CD8-positive, alpha-beta memory T cell (primary cell): ENCODE measurements at places on chromosomes 3 and 15. TPM values are rescaled to one million over a fixed set of nuclear protein-coding genes. Genes with fewer than 3 reads are reported as not detected.

- no peak overlapping the region for H3K27ac ChIP-seq
- no peak overlapping the region for H3K4me3 ChIP-seq
- H3K4me1 ChIP-seq, result no peaks in the 10 kb centered on the region
- no peaks in the 10 kb centered on the region for H3K27me3 ChIP-seq
These were observed 171.7 kb downstream of the NR2F2 start for GRCh38 chr15:96502196-96502595.

DNA sequence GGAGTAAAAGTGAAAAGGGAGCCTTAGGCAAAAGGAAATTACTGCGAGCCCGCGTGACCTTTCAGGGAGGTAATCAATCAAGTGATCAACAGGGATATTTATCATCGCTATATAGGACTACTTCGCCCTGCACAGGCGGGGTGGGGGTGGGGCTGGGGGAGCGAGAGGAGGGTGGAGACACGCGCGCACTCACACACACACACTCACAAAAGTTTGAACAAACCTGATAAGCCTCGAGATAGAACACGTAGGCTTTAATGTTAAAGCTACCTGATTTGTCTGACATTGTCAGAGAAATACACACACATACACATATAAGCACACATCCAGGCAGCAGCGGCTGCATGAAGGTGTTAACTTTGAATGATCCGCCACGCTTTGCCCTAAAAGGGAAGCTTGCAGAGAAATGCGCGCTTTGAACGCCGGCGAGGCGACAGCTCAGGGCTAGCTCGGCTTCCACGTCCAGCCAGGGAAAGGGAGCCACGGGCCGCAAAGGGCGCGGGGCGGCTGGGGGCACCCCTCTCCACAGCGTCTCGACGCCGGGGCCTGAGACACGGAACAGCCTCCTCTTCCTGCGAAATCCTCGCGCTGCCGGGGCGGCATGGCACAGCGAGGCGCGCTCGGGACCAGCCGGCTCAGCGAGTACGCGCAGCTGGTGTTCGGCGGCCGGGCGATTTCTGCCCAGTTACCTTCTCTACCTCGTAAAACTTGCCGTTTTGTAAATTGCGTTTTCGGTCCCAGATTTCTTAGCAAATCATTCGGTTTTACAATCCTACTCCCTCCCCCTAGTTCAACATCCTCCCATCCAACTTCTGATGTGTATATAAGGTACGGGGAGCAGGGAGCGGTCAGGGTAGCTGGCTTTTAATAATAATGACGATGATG is 4.8 kb upstream of the MECOM start:
- H3K27ac ChIP-seq, result no peak overlapping the region
- peaks cover 52% of the 10 kb centered on the region for H3K27me3 ChIP-seq
- H3K4me1 ChIP-seq, result peaks cover 20% of the 10 kb centered on the region
- H3K36me3 ChIP-seq, result no peaks in the 10 kb centered on the region

DNA sequence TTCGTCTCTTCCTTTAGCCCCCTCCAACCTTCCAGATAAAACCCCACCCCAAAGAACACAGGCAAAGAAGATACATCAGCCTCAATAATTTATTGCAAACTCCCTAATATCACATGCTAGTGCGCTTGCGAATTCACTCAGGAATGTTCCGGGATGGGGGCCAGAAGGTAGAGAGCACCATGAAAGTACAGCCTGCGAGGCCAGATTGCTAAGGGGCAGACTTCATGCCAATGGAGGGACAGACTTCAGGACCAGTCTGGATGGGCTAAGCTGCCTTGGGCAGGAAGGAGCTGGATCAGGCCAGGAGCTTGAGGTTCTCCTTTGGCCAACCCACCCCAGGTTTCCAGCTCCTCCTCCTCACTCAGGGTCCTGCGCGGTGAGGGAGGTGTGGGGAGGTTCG is 13.4 kb downstream of the CIDEC start:
- no peak overlapping the region for H3K4me3 ChIP-seq
- H3K4me1 ChIP-seq, result no peaks in the 10 kb centered on the region
- H3K27ac ChIP-seq, result no peak overlapping the region
- DNase-seq, result no peak

GRCh38 chr15:71202712-71203111 is 87.4 kb downstream of the THSD4 start:
- H3K36me3 ChIP-seq, result no peaks in the 10 kb centered on the region
- no peaks in the 10 kb centered on the region for H3K27me3 ChIP-seq
- no peak for DNase-seq
- no peaks in the 10 kb centered on the region for H3K4me1 ChIP-seq

GRCh38 chr3:106299300-106300098 is 430.7 kb upstream of the CBLB start:
- H3K36me3 ChIP-seq, result no peaks in the 10 kb centered on the region
- no peak for DNase-seq
- H3K27ac ChIP-seq, result no peak overlapping the region
- H3K27me3 ChIP-seq, result no peaks in the 10 kb centered on the region
- peaks cover 8% of the 10 kb centered on the region for H3K4me1 ChIP-seq
- H3K4me3 ChIP-seq, result no peak overlapping the region

GRCh38 chr15:68436680-68437079 is 4.7 kb upstream of the ITGA11 start:
- no peak overlapping the region for H3K4me3 ChIP-seq
- peaks cover 7% of the 10 kb centered on the region for H3K27me3 ChIP-seq
- no peak for DNase-seq
- H3K27ac ChIP-seq, result no peak overlapping the region
- no peaks in the 10 kb centered on the region for H3K36me3 ChIP-seq

DNA sequence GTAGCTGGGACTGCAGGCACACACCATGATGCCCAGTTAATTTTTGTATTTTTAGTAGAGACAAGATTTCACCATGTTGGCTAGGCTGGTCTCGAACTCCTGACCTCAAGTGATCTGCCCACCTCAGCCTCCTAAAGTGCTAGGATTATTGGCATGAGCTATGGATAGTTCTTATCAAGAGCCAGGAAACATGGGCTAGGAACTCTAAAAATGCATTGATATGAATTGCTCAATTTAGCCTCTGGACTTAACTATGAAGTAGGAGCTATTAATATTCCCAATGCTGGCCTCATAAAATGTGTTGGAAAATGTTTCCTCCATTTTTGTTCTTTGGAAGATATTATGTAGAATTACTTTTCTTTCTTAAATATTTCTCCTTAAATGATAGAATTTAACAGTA is 82.8 kb upstream of the PEX5L start:
- H3K27me3 ChIP-seq, result no peaks in the 10 kb centered on the region
- no peak overlapping the region for H3K27ac ChIP-seq
- H3K4me3 ChIP-seq, result no peak overlapping the region
- no peak for DNase-seq
- H3K36me3 ChIP-seq, result no peaks in the 10 kb centered on the region

DNA sequence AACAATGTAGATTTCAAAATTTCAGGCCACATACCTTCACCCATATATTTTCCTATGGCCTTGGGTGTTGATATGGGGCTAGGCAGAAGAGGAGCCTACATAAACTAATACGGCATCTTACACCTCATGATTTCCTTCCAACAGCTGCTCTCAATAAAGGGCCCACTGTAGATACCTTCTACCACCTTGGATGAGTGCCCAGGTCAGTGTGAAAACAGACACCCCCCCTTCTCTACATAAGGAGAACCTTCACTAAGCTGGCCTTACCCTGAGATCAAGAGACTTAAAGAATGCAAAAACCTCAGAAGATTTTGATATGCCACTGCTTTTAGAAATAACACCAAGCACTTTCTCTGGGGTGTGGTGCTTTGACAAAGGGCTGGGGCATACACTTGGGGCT is 42.7 kb downstream of the SH3BP5 start:
- no peak overlapping the region for H3K4me3 ChIP-seq
- no peak for DNase-seq
- no peaks in the 10 kb centered on the region for H3K36me3 ChIP-seq

- H3K27me3 ChIP-seq, result no peaks in the 10 kb centered on the region
- no peak for DNase-seq
- H3K36me3 ChIP-seq, result no peaks in the 10 kb centered on the region
These were observed 184.2 kb downstream of the NR2F2 start for GRCh38 chr15:96514607-96515285.

DNA sequence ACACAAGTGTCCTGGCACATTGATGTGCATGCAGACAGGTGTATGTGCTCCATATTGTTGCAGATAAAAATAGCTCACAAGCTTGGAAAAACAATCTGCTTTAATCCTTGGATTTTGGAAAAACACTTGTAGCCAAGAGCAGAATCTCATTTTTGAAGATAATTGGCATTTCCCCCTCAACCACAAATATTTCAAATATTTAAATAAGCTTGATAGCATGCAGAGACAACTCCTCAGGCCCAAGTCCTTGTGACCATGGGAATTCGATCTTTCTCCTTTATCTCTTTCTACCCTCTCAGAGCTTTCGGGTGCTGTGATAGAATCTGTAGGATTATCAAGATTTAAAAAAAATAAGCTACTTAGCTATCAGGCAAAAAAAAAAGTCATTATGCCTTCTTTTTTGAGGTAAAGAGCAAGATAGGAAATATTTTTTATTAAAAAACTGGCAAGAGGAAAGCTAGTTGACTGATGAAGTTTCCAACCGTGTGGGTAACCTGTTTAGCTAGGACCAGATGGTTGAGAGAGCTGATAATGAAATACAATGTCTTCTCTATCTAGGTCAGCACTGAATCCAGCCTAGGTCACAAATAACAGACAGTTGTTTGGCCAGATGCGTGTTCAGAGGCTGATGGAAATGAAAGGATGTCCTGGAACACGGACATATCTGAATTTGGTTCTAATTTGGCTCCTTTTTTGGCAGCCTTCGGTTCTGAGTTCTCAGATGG is 54.9 kb upstream of the SNRK start:
- DNase-seq, result no peak
- no peaks in the 10 kb centered on the region for H3K4me1 ChIP-seq
- H3K4me3 ChIP-seq, result no peak overlapping the region
- no peaks in the 10 kb centered on the region for H3K36me3 ChIP-seq

- no peak overlapping the region for H3K4me3 ChIP-seq
- no peak for DNase-seq
- H3K27ac ChIP-seq, result no peak overlapping the region
- peaks cover 15% of the 10 kb centered on the region for H3K36me3 ChIP-seq
- H3K27me3 ChIP-seq, result no peaks in the 10 kb centered on the region
These were observed 42.4 kb downstream of the CP start for GRCh38 chr3:149179220-149179619.

GRCh38 chr3:177262396-177262795 is 65.1 kb upstream of the TBL1XR1 start:
- no peaks in the 10 kb centered on the region for H3K4me1 ChIP-seq
- no peak for DNase-seq
- H3K27ac ChIP-seq, result no peak overlapping the region
- no peak overlapping the region for H3K4me3 ChIP-seq
- H3K27me3 ChIP-seq, result no peaks in the 10 kb centered on the region

GRCh38 chr3:116270056-116270455 is 175.2 kb downstream of the LSAMP start:
- H3K4me1 ChIP-seq, result no peaks in the 10 kb centered on the region
- H3K4me3 ChIP-seq, result no peak overlapping the region
- no peaks in the 10 kb centered on the region for H3K27me3 ChIP-seq
- no peaks in the 10 kb centered on the region for H3K36me3 ChIP-seq

DNA sequence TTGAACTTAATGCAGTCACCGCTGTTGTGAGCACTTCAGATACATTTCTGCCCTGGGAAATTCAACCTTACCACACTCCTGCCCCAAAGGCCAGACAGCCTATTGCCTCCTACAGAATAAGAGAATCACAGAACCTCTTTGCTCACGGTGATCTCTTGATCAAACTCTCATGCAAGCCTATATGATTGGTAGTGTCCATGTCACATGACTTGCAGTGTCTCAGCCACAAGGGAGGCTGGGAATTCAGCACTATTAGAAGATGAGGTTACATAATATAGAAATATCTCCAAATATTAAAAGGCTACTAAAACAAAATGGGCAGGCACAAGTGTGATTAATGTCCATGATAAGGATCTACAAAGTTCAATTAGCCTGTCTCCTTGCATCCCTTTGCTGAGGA is 3.8 kb upstream of the PCOLCE2 start:
- DNase-seq, result no peak
- no peak overlapping the region for H3K4me3 ChIP-seq
- no peaks in the 10 kb centered on the region for H3K4me1 ChIP-seq
- no peak overlapping the region for H3K27ac ChIP-seq

DNA sequence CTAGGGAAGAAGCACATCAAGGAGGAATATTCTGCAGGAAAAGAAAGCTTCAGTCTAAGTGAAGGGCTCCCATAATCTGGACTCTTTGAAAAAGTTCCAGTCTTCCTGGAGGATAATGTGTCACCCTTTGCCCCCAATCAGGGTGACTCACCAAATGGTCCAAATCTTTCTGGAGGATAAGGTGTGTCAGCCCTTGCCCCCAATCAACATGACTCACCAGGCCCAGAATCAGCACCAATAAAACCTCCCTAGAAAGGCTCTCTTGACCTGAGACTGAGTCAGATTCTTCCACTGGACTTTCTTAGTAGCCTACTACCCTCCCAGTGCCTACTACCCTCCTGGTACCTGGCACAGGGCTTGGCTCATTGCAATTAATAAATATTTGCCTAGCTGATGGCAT is 9.5 kb upstream of the ARL14 start:
- DNase-seq, result no peak
- H3K4me1 ChIP-seq, result no peaks in the 10 kb centered on the region
- H3K27me3 ChIP-seq, result no peaks in the 10 kb centered on the region
- no peaks in the 10 kb centered on the region for H3K36me3 ChIP-seq

- no peaks in the 10 kb centered on the region for H3K27me3 ChIP-seq
- no peak overlapping the region for H3K27ac ChIP-seq
- H3K4me3 ChIP-seq, result no peak overlapping the region
- no peaks in the 10 kb centered on the region for H3K4me1 ChIP-seq
- DNase-seq, result no peak
These were observed 21.6 kb downstream of the RPL22L1 start for GRCh38 chr3:170848292-170848917.

GOLGB1 gene
- total RNA-seq, result 17.3 TPM

PLA2G4F gene
- not detected for total RNA-seq

OR5AC2 gene
- total RNA-seq, result not detected

SPTSSB gene
- total RNA-seq, result not detected

HES1 gene
- total RNA-seq, result not detected

IL17RC gene
- total RNA-seq, result 0.20 TPM

CAV3 gene
- total RNA-seq, result not detected

SLC9C1 gene
- total RNA-seq, result not detected

ARIH1 gene
- 153 TPM for total RNA-seq

AGBL1 gene
- not detected for total RNA-seq

RBPMS2 gene
- not detected for total RNA-seq

SLC27A2 gene
- 16.6 TPM for total RNA-seq
